EH (cell line): ENCODE measurements at places on chromosomes 11 and 22.

DNA sequence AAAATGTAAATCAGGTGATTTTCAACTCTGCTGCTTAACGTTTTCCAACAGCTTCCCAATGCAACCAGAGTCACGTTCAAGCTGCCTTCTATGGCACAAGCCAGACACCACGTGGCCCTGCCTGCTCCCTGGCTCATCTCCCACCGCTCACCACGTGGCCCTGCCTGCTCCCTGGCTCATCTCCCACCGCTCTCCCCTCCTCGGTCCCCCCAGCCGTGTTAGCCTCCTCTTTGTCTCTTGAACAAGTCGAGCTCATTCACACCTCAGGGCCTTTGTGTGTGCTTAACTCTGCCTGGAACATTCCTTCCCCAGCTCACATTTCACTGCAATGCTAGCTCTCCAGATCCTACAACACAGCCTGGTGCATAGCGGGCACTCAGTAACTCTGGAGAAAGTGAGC, 307.6 kb downstream of the CTTN start:
- no peak for DNase-seq

DNA sequence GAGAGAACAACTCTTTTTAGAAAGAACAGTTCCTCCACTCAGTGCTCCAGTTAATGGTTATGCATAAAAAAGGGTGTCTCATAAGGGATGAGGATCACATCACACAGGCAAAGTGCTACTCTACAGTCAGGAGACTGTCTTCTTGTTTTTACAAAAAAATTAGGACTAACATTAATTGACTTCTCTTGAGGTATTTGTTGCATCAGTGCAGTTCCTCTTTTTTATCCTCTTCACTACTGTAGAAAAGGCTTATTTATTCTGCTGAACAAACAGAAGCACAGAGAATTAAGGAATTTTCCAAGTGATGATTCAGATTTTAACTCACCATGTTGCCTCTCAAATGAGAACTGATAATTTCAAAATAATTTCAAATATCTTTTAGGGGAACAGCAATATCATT, 1.9 kb downstream of the MMP8 start:
- DNase-seq, result no peak

GRCh38 chr11:126653040-126653439, 297.6 kb downstream of the ST3GAL4 start:
- no peak for DNase-seq

DNA sequence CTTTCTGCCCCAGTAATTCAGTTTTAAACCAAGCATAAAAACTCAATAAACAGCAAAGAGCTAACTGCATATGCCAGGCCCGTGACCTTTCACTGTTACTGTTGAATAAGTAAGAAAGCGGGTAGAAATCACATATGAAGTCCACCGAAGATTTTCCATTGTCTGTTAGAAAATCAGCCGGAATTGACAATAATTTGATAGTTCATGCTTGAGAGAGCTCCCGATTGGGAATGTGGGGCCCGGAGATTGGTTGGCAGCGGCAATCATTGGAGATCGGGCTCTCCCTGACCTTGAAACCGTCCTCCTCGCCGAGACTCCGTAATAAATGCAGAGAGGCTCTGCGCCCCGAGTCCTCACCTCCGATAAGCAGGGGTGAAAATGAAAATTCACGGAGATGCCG, 709.6 kb downstream of the BRD1 start:
- DNase-seq, result no peak

GRCh38 chr11:36478700-36479329, 31.3 kb downstream of the TRAF6 start:
- DNase-seq, result peak; percentile 66

DNA sequence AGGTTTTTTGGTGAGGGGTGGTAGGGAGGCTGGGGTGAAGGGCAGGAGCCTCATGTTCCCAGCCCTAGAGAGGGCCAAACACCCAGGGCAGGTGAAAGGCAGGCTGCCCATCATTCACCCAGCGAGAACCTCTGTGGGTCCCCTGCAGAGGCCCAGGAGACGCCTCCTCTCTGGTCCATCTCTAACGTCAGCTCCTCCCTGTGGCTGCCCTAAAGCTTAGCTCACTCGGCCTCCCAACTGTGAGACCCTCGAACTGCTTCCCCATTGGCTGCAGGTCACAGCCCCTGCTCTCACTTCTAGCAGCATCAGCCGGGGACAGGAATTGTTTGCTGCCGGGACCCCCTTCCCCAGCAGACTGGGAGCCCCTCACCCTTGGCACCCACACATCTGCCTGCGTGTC, 615 bp upstream of the NFAM1 start:
- no peak for DNase-seq

GRCh38 chr11:73252577-73253191, 19.5 kb upstream of the P2RY6 start:
- no peak for DNase-seq

DNA sequence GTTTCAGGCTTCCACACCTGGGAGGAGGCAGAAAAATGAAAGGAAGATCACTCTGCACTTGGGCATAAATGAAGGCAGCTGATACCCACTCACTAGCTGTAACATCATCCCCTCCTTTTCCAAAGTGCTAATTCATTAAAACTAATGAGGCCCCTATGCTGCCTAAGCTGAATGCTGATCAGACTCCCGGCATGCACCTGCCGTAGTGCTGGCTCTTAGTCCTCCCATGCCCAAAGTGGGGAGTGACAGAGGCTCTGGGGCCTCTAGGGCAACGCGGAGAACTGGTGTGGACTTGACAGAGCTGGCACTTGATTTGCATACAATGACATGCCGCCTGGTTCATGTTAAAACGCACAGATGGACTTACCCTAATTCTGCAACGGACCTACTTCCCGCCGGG, 96.5 kb upstream of the NCAM1 start:
- DNase-seq, result no peak

DNA sequence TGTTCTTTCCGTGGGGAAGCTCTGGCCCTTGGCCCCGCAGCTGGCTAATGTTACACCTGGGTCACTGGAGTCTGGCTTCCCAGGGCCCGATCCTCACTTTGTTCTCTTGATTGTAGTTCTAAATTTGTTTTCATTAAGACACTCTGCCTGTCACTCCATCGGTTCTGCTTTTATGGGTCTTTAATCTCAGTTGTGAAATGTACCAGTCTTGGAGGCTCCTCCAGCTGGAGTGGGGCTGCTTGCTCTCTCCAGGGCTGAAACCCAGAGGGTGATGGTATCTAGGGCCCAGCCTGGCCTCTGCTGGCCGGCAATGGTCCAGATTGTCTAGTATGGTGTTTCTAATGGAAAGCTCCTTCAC, 352.9 kb downstream of the TENM4 start:
- peak; percentile 53 for DNase-seq
